Caco-2 (cell line): ENCODE measurements at places on chromosomes 13 and 19.

GRCh38 chr19:48618278-48618915, 581 bp downstream of the RPL18 start:
- no peak for DNase-seq

- DNase-seq: no peak
Observed at GRCh38 chr19:16217716-16218451, 20.2 kb downstream of the AP1M1 start.

- no peak for DNase-seq
Observed at GRCh38 chr13:84118839-84119409, 236.7 kb upstream of the SLITRK1 start.

GRCh38 chr19:35773020-35773806, 2.2 kb upstream of the ARHGAP33 start:
- no peak for DNase-seq

DNA sequence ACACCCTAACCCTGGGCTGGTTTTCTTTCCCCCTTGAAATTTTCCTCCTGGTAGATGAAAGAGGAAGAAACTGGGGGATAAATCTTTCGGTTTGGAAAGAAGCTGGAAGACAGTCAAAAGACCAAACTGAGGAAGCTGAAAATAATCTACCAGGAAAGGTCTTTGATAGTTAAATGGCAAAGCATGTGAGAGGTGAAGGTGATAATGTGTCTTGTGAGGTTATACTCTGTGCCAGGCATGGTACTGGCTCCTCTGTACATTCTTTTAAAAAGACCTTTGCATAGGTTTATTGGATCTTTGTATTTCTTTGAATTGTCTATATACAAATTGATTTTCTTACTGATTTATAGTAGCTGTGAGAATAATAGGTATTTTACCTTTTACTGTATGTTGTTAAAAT, 98.6 kb downstream of the FREM2 start:
- DNase-seq: no peak

GRCh38 chr13:98415326-98416070, 161.4 kb downstream of the STK24 start:
- DNase-seq: no peak

GRCh38 chr13:40379196-40379595, 287.2 kb downstream of the FOXO1 start:
- DNase-seq: no peak

DNA sequence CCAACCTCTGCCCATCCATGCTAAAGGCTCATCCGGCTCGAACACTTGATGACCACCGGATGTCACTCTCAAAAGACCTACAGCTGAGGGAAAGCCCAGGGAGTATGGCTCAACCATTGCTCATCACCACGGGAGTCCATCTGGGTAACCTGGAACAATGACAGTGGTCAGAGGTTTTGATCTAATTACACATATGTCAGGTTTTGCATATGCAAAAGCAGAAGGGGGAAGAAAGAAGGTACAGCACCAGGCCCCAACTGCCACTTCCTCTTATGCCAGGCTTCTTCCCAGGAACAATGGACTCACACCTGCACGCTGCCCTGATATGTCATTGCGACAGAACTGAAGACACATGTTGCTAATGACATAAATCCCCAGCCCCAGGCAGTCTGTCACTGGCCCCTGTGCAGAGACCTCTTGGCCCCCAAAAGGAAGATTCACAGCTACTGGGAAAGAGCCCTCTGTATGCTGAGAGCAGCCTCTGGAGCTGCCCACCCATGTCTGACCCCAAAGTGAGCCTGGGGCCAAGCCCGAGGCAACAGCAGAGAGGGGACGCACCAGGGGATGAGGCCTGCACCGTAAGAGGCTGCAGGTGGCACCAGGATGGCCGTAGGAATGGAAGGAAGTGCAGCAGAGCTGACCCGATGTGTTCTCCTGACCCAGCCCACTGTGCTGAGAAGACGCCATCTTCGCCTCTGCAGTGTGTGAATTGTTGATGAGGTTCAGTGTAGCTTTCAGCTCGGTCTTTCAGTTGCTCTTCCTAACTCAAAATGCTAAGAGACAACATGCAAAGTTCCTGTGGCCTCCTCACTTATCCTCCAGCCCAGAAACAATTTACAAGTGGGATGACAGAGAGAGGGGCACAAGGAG, 26.3 kb downstream of the EPS15L1 start:
- no peak for DNase-seq

GRCh38 chr19:359653-359925, 15.0 kb upstream of the MIER2 start:
- DNase-seq: no peak

DNA sequence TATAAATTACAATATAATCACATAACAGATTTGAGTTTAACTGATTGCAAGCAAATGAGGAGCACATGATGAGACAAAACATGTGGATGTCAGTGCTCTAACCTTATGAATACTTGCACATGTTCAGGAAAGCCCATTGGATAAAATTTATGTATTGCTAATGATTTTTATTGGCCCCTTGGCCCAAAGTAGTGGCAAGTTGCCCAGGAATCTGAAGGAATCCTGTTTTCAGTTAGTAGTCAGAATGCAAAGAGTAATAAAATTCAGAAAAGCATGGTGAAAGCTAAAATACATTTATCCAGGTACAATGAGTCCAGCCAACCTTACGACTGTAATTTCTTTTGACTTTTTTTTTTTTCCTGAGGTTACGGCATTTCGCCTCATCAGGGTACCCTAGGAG, 1539.4 kb downstream of the EFNB2 start:
- no peak for DNase-seq

DNA sequence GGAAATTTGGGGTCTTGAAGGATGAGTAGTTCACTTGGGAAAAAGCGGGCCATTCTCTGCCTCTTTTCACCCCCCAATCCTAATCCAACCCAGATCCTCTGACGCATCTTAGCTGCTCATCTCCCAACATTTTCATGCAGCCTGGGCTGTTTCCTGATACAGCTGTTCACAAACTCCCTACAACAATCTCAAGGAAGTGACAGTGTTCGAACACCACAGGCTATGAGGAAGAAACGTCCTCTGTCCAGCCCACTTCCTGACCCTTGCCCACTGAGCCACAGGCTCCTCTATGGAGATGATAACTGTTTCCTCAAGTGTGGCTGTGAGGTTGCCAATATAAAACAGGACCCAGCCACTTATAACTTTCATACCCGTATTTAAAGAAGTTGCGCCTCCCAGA, 16.2 kb downstream of the LMTK3 start:
- no peak for DNase-seq

- no peak for DNase-seq
Observed at GRCh38 chr13:113771709-113772331, 12.8 kb downstream of the TMEM255B start.

GRCh38 chr19:34075661-34076091, 96.6 kb upstream of the LSM14A start:
- no peak for DNase-seq

DNA sequence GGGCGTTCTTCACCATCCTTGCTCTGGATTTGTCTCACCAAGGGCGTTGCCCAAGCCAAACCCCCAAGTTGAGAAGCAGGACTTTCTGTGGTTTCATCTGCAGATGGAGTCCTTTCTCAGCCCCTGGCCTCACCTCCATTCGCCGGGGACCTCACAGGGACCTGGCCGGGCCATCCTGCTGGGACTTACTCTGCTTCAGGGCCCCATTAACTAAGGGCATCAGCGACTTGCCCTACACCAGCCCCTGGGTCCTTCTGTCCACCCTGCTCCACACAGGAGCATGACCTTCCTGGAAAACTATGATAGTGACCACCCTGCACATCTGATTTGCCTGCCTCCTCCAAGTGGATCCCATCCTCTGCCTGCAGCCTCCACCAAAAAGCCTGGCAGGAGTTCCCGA, 47.2 kb upstream of the SPACA7 start:
- no peak for DNase-seq

DNA sequence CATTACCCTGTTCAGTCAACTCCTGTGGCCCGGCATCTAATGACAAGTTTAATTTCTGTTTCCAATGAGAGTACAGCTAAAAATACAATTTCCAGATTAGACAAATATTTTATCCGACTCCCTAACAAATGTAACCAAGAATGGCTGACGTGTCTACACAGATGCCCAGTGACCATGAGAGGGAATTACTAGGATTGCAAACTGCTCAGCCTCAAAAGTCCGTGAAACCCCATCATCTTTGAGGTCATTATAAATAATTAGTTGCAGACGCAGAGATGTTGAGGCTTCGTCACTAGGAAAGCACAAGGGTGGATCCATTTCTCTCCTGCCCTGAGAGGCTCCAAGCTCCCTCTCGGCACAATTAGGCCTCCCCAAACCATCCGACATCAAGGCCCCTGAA, 104.1 kb upstream of the ZNF507 start:
- DNase-seq: no peak

DNA sequence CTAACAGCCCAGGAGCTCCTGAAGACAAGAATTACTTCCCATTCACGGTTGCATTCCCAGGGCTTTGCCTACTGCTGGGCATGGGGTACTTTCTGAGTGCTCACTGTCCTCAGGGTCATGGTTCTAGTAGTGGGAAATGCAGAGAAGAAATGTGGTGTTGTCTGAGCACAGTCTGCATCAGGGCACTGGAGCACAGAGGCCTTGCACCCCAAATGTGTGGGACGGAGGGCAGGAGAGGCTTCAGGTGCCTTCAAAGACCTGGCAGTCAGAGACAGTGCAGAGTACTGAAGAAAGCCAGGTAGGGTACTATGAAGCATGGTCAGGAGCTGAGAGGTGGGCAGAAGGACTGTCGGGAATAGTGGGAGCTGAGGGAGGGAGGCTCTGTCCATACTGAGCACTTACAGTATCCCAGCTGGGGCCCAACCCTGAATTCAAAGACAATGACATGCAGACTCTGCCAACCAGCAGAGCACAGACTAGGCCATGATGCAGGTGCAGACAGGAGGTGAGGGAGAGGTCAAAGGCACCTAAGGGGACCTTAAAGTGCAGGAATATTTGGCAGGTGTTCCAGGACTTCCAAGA, 144.4 kb downstream of the USP12 start:
- DNase-seq: no peak

- DNase-seq: no peak
Observed at GRCh38 chr13:44128552-44129001, 245.0 kb upstream of the SERP2 start.

DNA sequence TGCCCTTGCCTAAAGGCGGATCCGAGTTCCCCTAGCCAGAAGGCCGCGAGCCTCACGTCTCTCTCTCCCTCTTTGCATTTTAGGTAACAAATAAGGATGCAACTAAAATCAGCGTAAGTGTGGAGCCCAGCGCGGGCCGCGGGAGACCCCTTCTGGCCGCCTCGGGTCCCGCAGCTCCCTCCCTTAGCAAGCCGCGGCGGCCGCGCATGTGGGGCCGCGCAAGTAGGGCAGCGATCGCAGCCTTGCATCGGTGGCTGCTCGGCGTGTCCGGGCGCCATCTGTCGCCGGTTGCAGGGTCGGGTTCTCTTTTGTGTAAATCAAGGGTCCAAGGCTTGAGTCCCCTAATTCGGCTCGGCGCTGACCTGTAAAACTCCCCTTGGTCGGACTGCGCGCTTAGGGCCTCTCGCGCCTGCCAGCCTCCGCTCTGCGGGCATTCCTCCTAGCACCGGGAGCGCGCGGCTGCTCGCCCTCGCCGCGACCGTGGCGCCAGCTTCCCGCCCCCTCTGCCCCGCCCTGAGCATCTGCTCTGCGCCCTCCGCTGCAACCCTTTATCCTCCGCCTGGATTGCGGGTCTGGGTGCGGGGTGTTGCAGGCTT, 2.7 kb downstream of the VSTM2B start:
- no peak for DNase-seq

DNA sequence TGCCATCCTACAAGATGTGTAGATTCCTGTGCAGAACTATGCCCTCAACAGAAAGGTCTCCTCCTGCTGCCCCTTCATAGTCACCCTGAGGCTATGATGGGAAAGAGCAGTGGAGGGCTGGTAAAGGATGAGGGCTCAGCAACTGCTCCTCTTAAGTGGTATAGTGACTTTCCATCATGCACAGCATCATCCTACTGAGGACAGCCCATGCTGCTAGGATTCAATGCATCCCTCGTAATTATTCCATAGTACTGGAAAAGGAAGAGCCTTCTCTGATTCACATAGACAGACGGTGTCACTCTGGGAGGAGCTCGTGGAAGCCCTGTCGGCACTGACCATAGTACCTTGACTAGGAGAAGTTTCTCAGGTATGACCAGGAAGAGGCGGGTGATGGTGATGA, 47.6 kb upstream of the IRS2 start:
- no peak for DNase-seq

GRCh38 chr13:41827507-41828213, 133.2 kb downstream of the VWA8 start:
- no peak for DNase-seq

- no peak for DNase-seq
Observed at GRCh38 chr13:76239031-76239680, 603.0 kb downstream of the LMO7 start.

- DNase-seq: no peak
Observed at GRCh38 chr19:15122331-15123030, 15.3 kb downstream of the SYDE1 start.

DNA sequence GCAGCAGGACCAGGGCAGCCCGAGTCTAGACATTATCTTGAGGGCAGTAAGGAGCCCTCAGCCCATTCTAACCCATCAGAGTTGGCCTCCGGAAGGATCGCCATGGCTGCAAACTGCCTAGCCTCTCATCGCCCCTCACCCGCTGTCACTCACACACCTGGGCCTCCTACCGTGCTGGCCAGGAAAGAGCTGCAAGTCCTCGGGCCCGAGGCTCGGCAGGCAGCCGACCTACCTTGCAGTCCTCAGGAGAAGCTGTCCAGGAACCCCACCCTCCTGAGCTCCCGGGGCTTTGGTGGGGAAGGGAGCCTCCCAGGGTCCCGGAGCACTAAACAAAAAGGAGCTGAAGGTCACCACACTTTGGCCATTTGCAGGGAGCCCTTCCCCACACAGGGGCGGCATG, 46.8 kb downstream of the CCNE1 start:
- no peak for DNase-seq

DNA sequence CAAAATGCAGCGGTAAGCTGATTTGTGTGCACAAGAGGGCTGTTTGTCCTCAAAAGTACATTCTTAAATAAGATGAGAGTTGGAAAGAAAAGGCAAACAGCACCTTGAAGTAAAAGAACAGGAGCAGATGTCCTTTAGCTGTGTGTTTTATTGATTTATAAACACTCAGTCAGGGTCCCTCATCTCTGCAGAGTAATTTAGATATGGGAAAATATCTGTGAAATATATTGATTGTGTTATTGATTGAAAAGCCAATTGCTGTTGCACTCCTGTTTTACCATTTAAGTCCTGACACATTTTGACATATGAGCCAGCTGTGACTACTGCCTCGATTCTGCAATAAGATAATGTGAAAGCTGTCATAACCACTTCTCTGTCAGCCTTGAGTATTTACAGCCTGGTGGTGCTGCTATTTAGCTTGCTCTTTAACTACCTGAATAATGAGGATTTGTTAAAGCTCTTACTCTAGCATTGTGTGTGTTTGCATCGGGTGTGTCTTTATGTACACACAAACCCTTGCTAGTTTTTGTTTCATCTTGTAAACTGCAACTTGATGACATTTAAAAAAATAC, 550.1 kb downstream of the DACH1 start:
- DNase-seq: no peak

- DNase-seq: no peak
Observed at GRCh38 chr19:51681286-51681941, 11.7 kb upstream of the SPACA6 start.

- DNase-seq: no peak
Observed at GRCh38 chr13:110705356-110705825, 525 bp downstream of the CARS2 start.
